ENCODE measurements at places on chromosomes 1 and 21.

- DNase-seq, result no peak
Measured at GRCh38 chr1:117171900-117172511, 38.7 kb downstream of the VTCN1 start.

DNA sequence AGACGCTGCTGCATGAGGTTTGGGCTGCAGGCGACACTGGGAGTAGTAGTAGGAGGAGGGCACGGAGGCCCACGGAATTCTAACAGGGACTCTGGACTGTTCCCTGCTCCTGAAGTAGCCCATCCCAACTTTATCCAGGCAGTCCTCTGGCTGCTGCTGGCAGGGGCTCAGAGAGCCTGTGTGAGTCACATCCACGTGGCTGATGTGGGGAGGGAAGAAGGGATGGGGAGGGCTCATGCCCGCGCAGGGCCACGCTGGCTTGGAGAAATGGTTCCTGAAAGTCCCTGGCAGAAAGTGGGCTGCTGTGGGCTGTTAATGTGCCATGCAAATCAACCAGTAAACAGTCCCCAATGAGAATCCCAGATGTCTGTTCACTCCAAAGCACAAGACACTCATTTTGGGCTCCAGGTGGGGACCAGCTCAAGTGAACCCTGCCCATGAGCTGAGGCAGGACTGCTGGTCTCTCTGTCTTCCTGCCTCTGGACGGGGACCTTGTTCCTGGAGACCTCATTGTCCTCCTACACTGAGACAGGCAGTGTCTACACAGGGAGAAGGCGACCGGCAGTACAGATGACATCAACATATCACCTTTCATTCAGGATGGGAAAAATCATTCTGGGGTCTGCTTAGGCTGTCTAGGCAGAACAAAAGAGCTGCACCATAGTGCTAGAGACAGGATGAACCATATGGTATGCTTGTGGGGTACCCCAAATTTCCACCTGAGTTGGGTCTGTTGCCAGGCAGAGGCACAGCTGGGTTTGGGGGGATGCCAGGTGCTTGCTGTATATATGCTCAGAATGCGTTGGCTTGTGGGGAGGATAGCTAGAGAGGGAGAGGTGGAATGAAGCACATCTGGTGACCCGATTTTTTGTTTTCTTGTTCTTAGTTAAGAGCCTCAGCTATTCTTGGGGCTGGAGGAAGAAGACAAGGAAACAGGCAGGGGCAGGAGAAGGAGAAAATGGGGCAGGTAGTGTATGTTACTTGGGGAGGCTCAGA lies 57.9 kb upstream of the FMOD start:
- no peak for DNase-seq

GRCh38 chr1:113751516-113751915 lies 7.8 kb downstream of the PHTF1 start:
- no peak for DNase-seq

- no peak for DNase-seq
Measured at GRCh38 chr1:75797273-75797588, 549 bp downstream of the MSH4 start.

- no peak for DNase-seq
Measured at GRCh38 chr21:36478207-36478701, 1.7 kb downstream of the CLDN14 start.

- no peak for DNase-seq
Measured at GRCh38 chr1:32263744-32264143, 12.7 kb downstream of the LCK start.

- DNase-seq, result peak; percentile 21
Measured at GRCh38 chr21:41877901-41878830, 978 bp downstream of the PRDM15 start.

GRCh38 chr1:146012703-146013558 lies 8.6 kb downstream of the HJV start:
- DNase-seq, result no peak

DNA sequence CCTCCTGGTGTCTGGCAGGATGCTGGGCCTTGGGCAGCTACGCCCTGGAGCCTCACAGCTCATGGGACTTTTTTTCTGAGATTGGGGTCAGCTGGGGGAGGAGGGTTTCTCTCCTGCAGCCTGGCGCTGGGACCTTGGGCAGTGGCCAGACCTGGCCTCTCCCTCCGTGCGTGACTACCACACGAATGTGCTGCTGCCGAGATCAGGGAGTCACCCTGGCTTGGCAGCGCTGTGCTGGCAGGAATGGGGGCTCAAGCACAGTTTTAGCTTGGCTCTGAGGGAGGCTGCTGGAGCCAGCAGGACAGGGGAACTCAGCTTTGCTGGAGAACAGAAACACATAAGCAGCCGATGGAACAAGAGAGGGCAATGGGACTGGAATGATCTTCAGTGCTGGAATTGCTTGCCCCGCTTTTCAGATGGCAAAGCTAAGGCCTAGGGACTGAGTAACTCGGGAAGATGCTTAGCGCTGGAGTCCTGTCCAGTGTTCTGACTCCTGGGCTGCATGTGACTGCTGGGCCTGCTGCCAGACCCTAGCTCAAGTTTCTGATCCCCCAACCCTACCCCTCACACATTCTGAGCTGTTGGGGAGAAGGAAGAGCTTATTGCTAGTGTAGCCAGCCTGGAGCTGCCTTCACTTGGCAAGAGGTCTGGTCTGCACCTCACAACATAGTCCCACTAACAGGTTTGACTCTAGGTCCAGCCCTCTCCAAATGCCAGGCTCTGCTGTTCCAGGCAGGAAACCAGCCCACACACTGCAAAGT lies 69.9 kb downstream of the NAV1 start:
- DNase-seq, result no peak

GRCh38 chr1:228838717-228839500 lies 103.6 kb downstream of the RHOU start:
- no peak for DNase-seq

- no peak for DNase-seq
Measured at GRCh38 chr1:82059959-82060358, 259.2 kb downstream of the ADGRL2 start.

GRCh38 chr1:155261493-155261851 lies 688 bp downstream of the SCAMP3 start:
- no peak for DNase-seq

DNA sequence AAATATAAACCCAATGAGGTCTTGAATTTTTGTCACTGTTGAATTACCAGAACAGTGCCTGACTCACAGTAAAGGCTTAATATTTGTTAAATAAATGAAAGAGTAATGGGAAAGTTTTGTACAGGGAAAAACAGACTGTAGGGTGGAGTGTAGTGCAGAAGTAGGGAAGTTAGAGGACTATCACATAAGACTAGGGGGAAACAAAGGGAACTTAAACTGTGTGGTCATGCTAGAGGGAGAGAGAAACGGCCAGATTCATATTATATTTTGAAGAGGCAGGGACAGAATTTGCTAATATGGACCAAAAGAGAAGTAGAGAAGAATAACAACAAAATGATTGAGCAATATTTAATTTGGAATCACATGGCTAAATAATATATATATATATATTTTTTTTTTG lies 14.8 kb downstream of the CTSK start:
- no peak for DNase-seq

- DNase-seq, result no peak
Measured at GRCh38 chr1:67723620-67724019, 38.6 kb downstream of the GADD45A start.

DNA sequence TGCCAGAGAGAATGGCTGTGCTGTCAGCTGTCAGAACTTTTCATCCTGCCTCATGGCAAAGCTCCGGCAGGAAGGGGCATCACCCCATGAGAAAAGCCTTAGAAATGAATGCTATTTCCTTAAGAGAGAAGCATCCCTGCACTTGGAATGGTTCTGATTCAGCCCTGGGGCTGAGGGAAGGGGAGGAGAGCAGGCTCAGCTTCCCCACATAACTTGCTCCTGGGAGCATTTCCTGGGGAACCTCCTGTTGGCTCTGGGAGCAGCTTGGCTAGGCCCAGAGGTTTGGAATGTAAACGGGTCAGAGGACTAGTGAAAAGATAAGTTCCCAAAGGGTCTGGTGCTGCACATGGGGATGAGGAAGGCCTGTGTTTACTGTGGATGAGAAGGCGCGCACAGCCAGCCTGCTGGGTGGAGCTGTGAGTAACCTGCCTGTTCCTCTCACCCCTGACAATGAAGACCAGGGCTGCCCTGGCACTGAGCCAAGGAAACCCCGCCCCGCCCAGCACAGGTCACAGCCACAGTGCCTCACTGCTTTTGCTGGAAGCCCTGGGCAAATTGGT lies 5.0 kb downstream of the PRELP start:
- DNase-seq, result peak; percentile 41

GRCh38 chr1:179709841-179710329 lies 33.2 kb upstream of the FAM163A start:
- DNase-seq, result no peak

GRCh38 chr1:228905701-228906101 lies 170.4 kb downstream of the RHOU start:
- DNase-seq, result no peak

DNA sequence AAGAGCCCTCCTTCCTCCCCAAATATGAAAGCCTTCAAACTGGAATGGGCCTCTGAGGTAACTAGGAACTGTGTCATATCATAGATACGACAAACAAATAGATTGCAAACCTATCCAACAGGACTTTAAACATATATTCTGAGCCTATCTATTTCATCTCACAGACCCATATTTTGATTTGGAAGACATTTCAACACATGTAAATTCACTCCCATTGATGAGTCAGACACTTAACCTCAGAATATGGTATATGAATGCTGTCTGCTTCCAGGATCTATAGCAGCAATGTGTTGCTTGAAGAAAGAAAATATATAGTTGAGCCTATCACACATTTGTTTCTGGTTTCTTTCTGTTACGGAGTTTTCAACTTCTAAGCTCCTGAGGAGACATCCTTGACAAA lies 221.9 kb upstream of the SAMSN1 start:
- no peak for DNase-seq

GRCh38 chr21:29360799-29361765 lies 62.4 kb downstream of the BACH1 start:
- no peak for DNase-seq

GRCh38 chr1:38848071-38848470 lies 11.5 kb downstream of the RRAGC start:
- no peak for DNase-seq

DNA sequence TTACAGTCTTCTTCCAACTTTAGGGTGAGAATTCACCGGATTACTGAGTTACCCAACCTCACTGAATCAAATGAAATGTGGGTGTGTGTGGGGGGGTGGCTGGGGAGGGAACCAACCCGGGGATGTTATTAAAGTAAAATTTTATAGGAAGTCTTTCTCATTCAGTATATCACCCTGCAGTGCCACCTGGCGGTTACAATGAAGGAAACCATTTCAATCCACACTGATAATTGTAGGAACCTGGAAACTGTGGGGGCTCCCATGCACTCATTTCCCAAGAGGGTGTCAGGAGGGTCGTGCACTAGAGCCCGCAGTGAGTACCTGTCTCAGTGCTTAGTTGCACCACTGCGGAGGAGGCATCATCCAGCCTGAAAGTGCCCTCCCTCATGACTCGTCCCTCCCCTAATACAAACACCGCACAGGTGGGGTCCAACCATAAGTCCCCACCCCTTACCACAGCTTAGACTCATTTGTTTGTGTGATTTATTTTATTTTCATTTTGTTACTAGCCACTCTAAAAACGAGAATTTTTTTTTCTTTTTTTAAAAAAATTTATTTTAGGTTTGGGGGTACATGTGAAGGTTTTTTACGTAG lies 29.1 kb upstream of the IGSF5 start:
- DNase-seq, result peak; percentile 4

GRCh38 chr1:193846876-193847604 lies 660.6 kb upstream of the B3GALT2 start:
- DNase-seq, result no peak

DNA sequence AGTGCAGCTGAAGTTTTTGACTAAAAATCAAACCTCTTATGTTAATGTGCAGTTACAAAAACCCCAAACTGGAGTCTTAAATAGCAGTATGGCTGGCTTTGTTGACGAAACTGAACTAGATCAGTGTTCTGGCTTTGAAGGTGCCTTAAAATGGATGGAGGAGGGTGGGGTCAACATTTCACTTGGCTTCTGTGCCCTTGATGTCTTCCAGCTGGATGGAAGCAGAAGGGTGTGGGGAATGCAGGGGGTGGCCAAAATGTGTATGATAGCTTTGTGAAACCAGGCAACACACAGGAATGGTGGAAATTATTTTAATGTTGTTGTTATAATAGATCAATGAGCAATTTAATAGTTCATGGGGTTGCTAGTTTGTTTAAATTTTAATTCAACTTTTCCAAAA lies 96.8 kb upstream of the C1orf105 start:
- DNase-seq, result no peak

DNA sequence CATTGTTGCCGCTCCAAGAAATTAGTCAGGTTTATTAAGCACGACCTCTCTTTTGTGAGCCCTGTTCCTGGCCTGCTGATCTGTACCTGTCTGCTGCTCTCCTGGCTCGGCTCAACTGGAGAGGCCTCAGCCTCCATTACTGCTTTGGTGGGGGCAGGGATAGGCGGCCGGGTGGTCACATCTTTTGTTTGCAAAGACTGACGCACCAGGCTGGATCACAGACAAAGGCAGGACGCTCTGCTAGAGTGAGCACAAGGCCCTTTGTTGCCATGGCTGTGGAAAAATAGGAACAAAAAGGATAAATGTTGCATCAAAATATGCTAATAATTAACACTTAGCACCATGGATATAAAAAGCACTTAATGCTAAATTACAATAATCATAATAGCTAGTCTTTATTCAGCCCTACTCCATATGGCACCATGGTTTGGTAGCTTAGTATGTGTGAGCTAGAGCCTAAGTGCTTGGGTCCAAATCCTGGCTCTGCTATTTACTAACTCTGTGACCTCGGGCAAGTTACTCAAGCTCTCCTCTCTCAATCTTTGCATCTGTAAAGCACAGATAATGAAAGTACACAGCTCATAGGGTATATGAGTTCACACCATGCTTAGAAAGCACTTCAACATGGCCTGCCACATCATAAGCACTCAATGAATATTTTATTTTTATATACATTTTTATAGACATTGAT lies 28.9 kb upstream of the HPDL start:
- DNase-seq, result no peak

DNA sequence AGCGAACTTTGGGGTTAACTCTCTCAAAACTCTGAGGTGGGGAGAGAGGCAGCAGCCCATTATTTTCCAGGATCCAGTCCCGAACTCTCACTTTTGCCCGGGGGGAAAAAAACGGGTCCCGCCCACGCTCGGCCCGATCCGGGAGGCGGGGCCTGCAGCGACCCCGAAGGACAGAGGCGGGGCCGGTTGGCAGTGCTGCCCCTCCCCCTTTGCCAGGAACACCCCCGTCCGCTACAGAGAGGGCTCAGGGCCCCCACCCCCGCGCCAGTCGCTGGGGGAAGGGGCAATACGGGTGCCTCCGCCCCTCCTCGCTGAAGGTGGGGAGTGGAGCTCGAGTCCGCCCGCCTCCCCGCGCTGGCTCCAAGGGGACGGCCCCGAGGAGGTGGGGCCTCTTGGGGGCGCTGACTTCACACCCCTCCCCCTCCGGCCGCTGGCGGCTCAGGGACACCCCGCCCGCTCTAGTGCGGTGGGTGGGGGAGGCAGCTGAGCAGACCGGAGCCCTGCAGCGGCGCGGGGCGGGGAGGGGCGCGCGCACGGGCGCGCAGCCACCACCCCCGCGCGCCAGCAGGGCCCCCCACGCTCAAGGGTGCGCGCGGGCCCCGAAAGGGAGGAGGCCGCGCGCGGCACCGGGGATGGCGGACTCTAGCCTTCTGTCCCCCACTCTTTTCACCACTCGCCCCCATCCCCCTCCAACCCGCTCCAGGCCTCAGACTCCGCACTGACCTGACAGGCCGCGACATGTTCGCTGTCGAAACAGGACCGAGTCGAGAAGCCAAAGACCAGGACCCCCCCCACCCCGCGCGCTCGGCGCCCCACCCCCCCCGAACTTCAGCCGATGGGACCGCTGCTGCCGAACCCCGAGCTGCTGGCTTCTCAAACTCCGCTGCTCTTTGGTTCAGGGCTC lies 496 bp downstream of the NUCKS1 start:
- DNase-seq, result peak; percentile 81

GRCh38 chr1:45200906-45201500 lies 5.4 kb downstream of the ZSWIM5 start:
- DNase-seq, result no peak

- no peak for DNase-seq
Measured at GRCh38 chr1:84712276-84712874, 22.1 kb upstream of the SSX2IP start.

Data from stimulated activated CD4-positive, alpha-beta T cell treated with anti-CD3 and anti-CD28 coated beads, TNF-alpha, amount 100 ng/mL, for 1 hour (primary cell).